Glutamatergic neuron (in vitro differentiated cells): ENCODE measurements at places on chromosomes 4 and X. TPM values are rescaled to one million over a fixed set of nuclear protein-coding genes. Genes with fewer than 3 reads are reported as not detected.

GPAT3 gene
- total RNA-seq: not detected

GRCh38 chrX:24466025-24466424 is 939 bp downstream of the PDK3 start:
- DNase-seq: no peak

GRCh38 chr4:124636788-124637187 is 75.7 kb downstream of the ANKRD50 start:
- DNase-seq: no peak

HSPA4L gene
- 14.7 TPM for total RNA-seq

DNA sequence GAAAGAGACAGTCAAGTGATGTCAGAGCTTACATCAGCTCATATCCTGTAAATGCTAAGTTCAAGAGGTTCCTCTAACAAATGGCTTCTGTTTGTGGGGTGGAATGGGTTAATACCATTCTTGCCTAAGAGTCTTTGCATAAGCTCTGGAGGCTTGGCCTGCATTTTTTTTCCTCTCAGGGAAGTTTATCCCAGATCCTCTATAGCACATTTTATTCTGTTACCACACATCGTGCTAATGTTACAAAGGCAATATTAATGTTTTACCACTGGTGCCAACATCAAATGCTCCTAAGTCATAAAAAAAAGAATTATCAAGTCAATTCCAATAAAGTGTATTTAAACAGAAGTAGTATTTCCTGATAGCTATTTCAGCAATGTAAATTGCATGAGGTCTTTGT is 2.9 kb upstream of the ADH6 start:
- DNase-seq: no peak

- no peak for DNase-seq
Measured at GRCh38 chrX:37785569-37785968, 5.7 kb downstream of the CYBB start.

DNA sequence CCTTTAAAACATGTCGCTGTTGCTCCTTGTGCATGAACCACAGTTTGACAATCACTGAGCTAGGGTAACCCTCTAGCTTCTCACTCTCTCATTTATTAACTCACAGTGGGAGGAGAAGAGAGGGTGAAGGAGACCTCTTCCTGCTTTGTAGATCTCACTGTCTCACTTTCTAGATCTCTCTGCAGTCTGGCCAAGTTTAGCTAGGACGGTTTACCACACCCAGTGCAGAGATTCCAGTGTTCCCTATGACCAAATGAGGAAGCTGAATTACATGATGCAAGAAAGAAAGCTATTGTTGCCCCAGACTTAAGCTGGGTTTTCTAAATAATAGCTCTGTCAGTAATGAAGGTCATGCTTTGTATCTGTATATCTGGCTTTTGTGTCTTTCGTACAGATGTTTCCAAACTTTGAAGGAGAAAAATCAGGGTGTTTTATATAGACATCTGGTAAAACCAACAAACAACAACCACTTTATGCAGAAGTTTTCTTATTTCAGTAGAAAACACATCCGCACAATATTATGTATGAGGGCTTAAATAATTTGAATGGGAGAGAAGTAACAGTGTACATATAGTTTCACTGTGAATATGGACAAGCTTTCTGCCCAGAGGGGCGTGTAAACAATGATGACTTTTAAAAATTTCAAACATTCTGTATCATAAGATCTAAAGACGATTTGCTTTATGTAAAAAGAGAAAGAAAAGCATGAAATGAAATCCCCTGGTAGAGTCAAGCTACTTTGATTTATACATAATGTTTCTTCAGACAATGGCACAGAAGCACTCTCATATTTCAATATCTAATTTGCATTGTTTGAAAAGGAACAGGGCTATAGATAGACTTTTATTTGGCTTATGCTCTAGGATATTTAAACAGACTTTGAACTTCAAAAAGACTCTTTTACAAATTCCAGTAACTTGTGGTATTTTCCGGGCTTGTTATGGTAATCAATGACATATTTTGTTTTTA is 582.3 kb downstream of the FSTL5 start:
- DNase-seq: no peak

- no peak for DNase-seq
Measured at GRCh38 chr4:13452927-13453579, 31.1 kb downstream of the RAB28 start.

- no peak for DNase-seq
Measured at GRCh38 chr4:138275216-138275615, 33.1 kb upstream of the SLC7A11 start.

DNA sequence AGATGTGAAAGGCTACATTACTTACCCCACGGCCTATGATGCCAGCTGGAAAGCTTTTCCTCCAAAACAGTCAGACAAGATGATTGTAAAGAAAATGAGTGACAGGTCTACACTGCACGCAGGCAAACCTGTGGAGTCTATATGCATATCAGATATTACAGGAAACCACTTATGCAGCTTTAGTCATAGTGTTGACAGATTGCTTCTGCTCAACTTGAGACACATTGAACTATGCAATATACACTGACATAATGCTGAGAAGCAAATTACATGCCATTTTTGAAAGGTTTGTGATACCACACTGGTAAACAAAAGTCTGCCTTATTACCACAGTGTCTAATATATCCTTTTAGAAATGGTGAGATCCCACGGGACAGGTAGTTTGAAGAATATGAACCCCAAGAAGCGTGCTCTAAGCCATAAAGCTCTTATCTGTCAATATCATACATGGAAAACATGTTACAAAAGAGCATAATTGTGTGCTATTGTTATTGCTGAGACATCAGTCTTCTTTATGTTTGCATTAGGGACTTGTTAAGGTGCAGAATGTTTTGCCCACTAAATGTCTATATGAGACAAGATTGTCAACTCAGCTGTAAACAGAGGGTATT is 1835.8 kb upstream of the TENM3 start:
- no peak for DNase-seq

DNA sequence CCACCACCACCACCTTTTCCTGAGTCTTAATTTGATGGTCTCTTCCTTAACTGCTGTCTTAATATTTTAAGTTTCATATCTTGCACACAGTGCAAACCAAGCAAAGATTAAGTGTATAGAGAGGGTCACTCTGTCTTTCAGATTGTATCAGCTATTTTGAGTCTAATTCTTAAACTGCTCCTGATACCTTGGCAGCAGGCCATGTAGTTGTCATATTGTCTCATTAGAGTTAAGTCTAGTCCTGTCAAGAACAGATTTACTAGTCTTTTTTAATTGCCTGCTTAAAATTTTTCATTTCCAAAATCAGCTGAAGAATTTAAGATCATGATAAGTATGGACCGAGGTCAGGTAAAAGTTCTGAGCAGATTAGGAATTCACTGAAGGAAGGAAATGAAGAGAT is 51.5 kb downstream of the FHIP1A start:
- no peak for DNase-seq

GRCh38 chr4:62644372-62644771 is 1444.2 kb downstream of the ADGRL3 start:
- DNase-seq: no peak

DNA sequence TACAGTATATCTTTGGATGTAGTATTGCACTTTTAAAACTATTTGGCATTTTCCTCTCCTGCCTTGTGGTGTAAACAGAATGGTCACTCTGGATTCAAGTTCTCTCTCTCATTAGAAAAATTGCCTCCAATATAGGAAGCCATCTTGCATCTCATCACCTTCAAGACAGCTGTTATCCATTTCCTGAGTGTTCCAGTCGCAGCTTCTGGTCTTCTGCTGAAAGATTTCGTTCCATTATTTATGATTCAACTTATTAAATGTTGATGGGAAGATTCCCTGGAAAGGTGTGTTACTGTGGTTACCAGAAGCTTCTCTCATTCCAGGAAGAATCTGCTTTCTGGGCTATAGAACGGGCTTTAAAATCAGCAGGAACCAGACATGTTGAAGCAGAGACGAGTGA is 568.3 kb upstream of the SLIT2 start:
- no peak for DNase-seq

CABS1 gene
- not detected for total RNA-seq

CT45A1 gene
- total RNA-seq: not detected

- no peak for DNase-seq
Measured at GRCh38 chr4:128782076-128782715, 27.3 kb upstream of the JADE1 start.

STS gene
- 7.2 TPM for total RNA-seq

DNA sequence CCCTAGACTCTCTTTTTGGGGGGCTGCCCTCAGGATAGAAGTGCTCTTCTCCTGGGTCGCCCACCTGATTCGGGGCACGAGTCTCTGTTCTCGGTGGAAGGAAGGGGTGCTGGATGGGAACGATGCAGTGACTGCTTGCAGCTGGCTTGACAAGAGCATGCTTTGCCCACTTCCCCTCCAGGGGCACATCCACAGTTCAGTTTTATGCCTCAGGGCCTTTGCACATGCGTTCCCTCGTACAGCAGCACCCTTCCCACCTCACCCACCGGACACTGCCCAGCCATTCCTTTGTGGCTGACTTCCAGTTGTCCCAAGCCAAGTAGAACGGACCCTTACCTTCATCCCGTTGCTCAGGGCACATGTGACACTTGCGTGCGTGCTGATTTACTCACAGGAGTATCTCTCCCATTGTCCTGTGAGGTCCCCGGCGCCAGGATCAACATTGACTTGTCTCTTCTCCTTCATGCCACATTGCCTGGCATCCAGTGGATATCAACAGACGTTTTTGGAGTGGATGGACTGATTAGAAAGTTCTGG is 60.0 kb downstream of the C4orf50 start:
- no peak for DNase-seq

DKK2 gene
- total RNA-seq: not detected

GRCh38 chr4:87677731-87678130 is 27.7 kb downstream of the DMP1 start:
- no peak for DNase-seq

KLHL34 gene
- 0.15 TPM for total RNA-seq

CLOCK gene
- total RNA-seq: 7.6 TPM

NXF2 gene
- total RNA-seq: 1.4 TPM

GRCh38 chrX:2559124-2559523 is 58.3 kb upstream of the DHRSX start:
- no peak for DNase-seq

DNA sequence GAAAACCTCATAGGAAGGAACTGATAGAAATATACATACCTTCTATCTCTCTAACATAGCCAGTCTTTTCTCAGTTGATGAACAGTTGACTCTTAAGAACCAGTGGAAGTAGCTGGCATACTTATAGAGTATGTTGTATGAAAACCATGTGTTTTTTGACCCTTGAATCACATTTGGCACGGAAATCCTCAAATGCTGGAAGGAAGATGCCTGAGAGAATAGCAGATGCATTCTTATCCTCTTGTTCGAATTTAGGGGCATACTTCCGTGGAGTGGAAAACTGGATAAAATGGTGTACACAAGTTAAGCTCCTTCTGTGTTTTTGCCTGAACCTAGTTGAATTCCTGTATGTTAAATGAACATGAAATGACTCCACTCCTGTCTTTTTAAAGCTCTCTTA is 145.5 kb downstream of the PCDH7 start:
- DNase-seq: no peak

PARM1 gene
- total RNA-seq: 94.3 TPM

SYNPO2 gene
- 2.9 TPM for total RNA-seq

DNA sequence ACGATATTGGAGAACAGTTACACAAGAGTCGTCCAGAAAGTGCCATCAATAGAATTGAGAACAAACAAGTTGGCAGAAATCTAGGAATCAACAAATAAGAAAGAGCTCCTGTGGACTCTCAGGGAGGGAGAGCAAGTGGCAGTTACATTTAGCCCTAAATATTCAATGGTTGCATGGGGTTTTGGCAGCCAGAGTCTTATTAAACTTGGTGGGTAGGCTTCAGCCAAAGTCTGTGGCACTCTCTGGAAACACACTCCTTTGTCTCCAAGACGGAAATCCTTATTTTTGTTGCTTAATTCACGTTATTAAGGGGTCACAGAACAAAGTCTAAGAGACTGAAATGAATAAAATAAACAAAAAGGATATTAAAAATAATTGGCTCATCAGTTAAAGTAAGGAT is 742.2 kb upstream of the ATOH1 start:
- DNase-seq: no peak

DNA sequence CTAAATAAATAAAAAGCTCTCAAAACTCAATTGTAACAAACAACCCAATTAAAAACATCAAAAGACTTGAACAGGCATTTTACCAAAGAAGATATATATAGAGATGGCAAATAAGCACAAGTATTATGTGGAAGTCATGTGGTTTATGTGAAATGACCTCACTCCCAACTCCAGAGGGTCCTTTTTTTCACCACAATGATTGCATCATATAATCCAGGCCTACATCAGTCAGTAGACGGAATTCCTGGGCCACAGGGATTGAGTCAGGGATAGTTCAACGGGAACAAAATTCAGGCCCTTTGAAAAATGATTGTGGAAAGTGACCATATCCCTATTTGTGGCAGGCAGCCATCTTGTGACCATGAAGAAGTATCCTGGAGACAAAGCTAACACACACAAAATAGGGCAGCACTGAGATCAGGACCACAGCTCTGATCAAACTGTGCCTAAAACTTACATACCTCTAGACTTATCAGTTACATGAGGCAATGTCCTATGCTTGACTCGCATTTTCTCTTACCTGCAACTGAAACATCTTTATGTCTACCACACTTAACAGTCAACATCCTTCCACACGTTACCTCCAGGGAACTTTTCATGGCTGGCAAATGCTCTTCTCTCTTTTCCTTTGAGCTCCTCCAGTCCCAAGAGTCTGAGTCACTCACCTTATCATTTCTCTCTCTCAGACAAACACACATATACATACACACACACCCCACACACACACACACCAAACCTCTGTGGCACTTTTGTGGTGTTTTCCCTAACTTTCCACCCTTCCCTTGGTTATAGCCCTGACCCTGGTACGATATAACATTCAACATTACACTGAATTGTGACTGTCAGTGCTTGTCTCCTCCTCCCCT is 113.5 kb downstream of the PHF8 start:
- DNase-seq: no peak

DNA sequence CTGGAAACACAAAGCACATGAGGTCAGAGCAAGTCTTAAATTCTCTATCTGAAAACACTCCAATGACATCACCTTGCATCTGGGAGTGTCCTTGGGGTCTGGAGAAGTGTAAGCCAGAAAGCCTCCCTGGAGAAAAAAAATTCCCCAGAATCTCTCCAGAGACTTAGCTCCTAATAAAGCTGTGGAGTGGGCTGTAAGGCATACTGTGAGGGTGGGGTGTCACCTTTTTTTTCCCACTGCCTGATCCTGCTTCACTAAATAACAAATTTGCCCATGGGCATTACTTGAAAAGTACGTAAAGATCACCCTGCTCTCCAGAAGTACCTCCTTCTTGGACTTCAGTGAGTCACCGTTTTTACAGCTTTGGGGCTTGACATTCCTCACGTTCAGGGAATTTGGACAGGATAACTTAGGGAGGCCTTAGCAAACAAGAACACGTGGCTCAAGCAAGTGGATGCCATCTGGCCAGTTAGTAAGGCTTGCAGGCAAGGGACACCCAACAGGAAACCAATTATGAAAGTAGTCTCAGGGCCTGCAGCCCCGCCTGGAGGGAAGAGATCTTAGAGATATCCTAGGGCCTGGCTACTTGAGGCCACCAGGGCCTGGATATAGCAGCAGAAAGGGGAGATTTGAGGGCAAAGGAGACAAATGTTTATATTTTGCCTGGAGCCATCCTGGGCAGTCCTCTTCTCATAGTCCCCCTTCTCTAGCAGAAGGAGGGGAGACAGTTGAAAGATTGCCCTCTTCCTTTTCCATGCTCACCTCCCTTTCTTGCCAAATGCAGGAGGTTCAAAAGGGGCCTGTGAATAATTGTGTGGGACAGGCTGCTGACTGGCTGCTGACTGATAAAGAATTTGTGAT is 60.1 kb upstream of the PLAC1 start:
- DNase-seq: no peak
